ENCODE measurements at places on chromosomes 2 and 18.

DNA sequence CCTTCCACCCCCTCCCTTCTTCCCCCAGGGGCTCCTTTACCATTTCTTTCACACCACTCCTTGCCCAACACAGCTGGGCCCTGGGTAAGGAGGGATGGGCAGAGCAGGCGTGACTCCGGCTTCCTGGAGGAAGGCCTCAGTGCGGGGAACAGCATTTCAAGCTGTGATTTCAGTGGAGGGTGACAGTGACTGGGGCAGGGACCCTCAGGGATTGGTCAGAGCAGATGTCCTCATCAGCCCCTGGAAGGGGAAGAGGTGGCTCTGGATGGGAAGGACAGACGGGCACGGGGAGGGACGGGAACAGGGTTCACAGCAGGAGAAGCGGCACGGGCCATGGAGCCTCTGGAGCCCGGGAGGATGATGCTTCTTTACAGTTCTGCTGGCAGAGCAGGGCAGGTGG lies 130.8 kb upstream of the TWIST2 start:
- no peaks in the 10 kb centered on the region for H3K36me3 ChIP-seq
- H3K4me1 ChIP-seq, result no peaks in the 10 kb centered on the region
- no peak for DNase-seq
- H3K4me3 ChIP-seq, result no peak overlapping the region
- H3K27me3 ChIP-seq, result peaks cover 12% of the 10 kb centered on the region
- no peak overlapping the region for H3K27ac ChIP-seq

GRCh38 chr18:22432657-22433137 lies 15.0 kb upstream of the CTAGE1 start:
- no peak for DNase-seq
- H3K4me3 ChIP-seq, result no peak overlapping the region
- no peaks in the 10 kb centered on the region for H3K4me1 ChIP-seq
- no peak overlapping the region for H3K27ac ChIP-seq
- no peaks in the 10 kb centered on the region for H3K27me3 ChIP-seq

DNA sequence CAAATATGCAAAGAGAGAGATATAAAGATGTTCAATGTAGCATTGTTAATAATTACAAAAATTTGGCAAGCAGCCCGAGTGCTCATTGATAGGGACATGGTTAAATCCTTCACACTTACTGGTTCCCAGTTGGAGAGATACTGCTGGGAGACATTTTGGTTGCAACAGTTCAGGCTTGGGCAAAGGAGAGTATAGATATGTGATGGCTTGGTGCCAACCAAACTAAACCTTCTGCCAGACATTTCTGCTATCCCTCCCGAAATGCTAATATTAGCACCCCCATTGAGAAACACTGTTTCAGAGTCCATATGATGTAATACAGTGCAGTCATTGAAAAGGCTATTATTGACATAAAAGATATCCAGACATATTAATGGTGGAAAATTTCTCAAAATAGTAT lies 11.5 kb downstream of the GEN1 start:
- H3K27me3 ChIP-seq, result no peaks in the 10 kb centered on the region
- no peaks in the 10 kb centered on the region for H3K36me3 ChIP-seq
- DNase-seq, result no peak
- H3K4me1 ChIP-seq, result no peaks in the 10 kb centered on the region
- H3K4me3 ChIP-seq, result no peak overlapping the region
- H3K27ac ChIP-seq, result no peak overlapping the region

DNA sequence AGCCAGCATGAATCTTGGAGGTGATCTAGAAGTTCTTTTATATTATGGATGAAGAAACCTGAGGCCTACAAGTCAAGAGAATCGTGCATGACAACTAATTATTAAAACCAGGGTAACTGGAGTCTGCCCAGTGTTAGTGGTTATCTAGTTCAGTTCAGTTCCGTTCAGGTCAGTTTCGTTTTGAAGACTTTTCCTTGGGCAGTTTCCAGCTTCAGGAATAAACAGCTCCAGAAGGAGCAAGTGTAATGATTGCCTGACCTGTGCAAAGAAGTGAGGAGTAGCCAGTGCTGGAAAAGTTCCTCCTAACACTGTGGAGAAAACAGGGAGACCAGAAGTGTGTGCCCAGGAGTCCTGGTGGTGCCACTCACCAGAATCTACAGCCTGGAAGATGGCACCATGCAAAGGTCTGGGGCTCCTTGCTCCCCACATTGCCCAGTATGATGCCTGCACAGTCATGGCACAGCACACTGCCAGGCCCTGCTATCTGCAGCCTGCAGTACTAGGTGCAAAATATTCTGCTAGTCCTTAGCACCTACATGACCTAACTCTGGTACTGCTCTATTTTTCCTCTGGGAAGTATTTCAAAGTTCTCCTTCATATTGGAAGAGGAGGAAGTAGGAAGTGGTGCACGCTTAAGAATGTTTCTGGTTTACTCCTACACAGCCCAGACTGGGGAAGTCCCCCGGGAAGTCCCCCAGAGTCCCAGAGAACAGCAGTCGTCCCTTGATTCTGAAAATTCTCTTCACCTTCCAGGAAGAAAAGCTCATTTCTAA lies 65.8 kb downstream of the SUMO1 start:
- DNase-seq, result no peak
- H3K27ac ChIP-seq, result no peak overlapping the region
- H3K36me3 ChIP-seq, result no peaks in the 10 kb centered on the region
- no peak overlapping the region for H3K4me3 ChIP-seq
- no peaks in the 10 kb centered on the region for H3K27me3 ChIP-seq

DNA sequence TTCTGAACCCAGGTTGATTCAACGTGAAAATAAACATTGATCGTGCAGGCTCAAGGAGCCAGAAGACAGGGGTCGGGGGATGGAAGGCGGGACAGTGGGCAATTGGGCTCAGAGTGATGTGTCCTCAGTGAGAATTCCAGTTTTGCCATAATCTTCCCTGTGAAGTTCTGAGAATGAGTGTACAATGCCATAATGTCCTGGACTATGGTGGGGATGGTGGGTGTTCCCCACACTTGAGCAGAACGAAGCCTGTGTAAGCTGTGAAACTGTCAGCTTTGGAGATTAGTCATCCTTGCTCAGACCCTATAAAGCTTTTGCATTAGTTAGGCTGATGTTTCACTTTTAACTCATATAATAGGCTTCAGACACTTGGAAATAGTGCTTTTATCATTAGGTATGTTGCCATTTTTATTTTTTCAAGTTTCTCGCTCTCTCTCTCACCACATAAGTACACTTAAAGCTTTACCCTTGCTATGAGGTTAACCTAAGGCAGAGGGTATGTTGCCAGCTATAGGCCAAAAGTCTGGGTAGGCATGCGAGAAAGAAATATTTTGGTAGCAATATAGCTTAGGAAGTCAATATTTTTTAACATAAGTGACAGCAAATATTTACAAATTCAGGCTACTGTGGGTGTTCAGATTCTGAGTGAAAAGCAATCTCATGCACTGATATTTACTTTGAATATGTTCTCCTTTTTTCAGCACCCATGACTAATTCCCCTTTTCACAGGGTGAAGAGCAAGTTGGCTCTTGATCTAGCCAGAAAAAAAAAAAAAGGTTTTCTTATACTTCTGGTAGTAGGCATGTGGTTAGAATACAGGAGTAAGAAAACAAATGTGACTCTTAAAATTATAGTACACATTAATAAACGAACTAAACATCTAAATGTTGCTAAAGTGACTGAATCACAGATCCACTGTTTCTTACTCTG lies 47.2 kb downstream of the CDC42EP3 start:
- no peaks in the 10 kb centered on the region for H3K27me3 ChIP-seq
- H3K27ac ChIP-seq, result peak overlapping the region; percentile 71
- peaks cover 59% of the 10 kb centered on the region for H3K4me1 ChIP-seq
- DNase-seq, result no peak

DNA sequence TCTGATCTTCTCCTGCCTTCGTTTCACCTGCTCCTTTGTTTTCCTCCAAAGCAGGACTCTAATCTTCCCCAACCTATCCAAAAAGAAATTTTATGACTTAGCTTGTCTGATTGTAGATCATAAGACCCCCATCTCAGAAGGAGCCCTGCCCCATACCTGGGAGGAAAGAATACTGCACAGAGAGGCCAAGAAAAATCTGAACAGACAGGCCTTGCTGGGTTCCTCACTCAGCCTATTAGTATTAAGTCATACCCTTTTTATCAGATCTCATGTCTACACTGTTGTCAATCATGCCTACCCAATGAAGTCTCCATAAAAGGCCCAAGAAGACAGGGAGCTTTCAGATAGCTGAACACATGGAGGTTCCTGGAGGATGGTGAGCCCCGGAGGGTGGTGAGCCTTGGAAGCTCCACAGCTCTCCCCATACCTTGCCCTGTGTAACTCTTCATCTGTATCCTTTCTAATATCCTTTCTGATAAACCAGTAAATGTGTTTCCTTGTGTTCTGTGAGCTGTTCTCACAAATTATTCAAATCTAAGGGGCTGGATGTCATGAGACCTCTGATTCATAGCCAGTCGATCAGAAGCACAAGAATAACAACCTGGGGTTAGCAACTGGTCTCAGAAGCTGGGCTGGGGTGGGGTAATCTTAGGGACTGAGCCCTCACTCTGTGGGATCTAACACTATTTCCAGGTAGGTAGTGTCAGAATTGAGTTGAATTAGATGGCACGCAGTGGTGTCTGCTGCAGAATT lies 108.8 kb downstream of the SPOPL start:
- H3K36me3 ChIP-seq, result no peaks in the 10 kb centered on the region
- H3K27me3 ChIP-seq, result no peaks in the 10 kb centered on the region
- no peak overlapping the region for H3K4me3 ChIP-seq
- DNase-seq, result no peak
- H3K27ac ChIP-seq, result no peak overlapping the region
- no peaks in the 10 kb centered on the region for H3K4me1 ChIP-seq

- no peak overlapping the region for H3K27ac ChIP-seq
- H3K27me3 ChIP-seq, result no peaks in the 10 kb centered on the region
- DNase-seq, result no peak
- H3K4me3 ChIP-seq, result no peak overlapping the region
- no peaks in the 10 kb centered on the region for H3K36me3 ChIP-seq
- no peaks in the 10 kb centered on the region for H3K4me1 ChIP-seq
These were observed 76.6 kb upstream of the ZNF516 start for GRCh38 chr18:76571689-76572088.
